EL (cell line): ENCODE measurements at places on chromosomes 5 and 9.
A peak's percentile ranks its signal among the peaks of the same experiment; 100 is the strongest.

GRCh38 chr9:113609562-113610318 lies 146.2 kb downstream of the RGS3 start:
- no peak for DNase-seq

GRCh38 chr9:13847270-13847669 lies 466.7 kb downstream of the NFIB start:
- DNase-seq: no peak

DNA sequence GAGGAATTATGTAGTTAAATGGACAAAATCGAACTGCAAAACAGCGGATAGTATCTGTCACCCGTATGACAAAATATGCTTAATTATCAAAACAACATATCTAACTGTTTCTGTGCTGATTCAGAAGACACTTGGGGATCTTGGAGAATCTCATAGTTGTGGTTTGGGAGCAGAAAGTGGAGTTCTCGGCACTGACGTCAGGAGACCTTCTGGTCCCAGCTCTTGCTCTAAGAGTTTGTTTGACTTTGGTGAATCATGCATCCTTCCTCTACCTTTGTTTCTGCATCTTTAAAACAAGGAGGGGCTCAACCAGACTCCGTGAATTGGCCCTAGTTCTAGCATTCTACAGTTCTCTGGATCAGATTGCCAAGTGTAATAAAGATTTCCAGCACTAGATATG lies 37.0 kb upstream of the TAF1L start:
- peak; percentile 87 for DNase-seq

- no peak for DNase-seq
Measured at GRCh38 chr9:131308906-131309529, 19.5 kb downstream of the PLPP7 start.

GRCh38 chr5:73612799-73613198 lies 13.2 kb upstream of the ARHGEF28 start:
- DNase-seq: no peak

GRCh38 chr9:8895861-8896224 lies 1096.3 kb upstream of the DMAC1 start:
- DNase-seq: no peak

- no peak for DNase-seq
Measured at GRCh38 chr5:167623354-167623753, 668.1 kb upstream of the WWC1 start.

GRCh38 chr5:34686762-34687268 lies 30.7 kb downstream of the RAI14 start:
- DNase-seq: peak; percentile 95

GRCh38 chr5:34499001-34499734 lies 157.0 kb upstream of the RAI14 start:
- peak; percentile 86 for DNase-seq

GRCh38 chr5:164555809-164556208 lies 1050.4 kb downstream of the MAT2B start:
- no peak for DNase-seq

DNA sequence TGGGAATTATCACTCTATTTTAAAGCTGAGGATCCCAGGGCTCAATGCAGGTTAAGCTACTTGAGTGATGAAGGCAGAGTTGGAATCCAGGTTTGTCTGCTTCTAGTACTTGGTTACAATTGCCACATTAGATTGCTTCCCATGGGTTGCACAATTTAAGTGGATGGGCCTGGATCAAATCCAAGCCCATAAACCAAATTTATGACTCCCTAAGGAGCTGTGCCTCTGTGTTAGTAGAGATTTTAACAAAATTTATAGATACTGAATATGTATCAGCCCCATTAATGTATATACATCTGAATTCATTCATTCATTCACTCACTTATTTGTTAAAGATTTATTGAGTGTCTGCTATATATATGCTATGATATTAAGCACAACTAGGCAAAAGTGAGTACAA lies 332.3 kb upstream of the KLF9 start:
- DNase-seq: peak; percentile 10

DNA sequence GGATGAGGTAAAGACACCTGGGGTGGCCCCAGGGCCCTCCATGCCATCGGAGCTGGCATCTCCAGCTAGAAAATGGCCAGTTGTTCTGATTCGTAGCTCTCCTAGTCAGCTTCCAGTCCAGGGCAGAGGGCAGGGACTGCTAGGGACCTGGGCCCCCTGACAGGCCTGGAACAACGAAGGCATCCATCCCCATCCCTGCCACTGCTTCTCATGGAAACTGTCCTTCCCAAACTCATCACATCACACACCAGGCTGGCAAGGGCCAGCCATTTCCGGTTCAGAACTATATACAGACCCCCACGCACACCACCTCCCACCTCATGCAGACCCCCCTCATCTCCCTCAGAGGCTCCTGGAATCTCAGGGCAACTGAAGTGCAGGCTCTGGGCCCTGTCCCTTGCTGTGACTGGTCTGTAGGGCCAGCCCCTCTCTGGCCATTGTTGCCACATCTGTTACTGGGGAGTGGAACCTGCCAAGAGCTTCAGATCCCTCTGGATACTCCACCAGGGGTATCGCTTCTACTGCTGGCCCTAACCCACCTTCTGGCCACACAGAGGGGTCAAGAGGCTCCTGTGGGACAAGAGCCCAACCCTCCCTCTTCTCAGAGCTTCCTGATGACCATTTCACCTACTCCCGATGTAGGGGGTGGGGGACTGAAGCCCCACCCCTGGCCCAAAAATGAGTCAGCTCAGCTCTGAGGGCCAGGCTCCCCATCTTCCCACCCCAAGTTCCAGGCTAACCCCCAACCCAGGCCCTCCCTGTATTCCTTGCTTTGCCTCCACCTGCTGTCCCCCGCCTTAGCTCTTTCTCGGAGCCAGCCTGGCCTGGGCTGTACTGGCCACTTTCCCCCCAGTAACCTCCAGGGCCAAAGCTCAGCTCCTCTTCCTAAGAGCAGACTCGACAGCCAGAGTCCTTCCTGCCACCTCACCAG lies 1.2 kb upstream of the MZB1 start:
- peak; percentile 30 for DNase-seq

DNA sequence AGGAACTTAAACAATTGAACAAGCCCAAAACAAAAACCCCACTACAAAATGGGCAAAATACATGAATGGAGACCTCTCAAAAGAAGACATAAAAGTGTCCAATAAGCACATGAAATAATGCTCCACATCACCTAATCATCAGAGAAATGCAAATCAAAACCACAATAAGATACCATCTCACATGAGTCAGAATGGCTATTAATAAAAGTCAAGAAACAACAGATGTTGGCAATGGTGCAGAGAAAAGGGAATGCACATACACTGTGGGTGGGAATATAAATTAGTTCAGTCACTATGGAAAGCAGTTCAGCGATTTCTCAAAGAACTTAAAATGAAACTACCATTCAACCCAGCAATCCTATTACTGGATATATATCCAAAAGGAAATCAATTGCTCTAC lies 337.4 kb upstream of the GRIA1 start:
- DNase-seq: peak; percentile 66

DNA sequence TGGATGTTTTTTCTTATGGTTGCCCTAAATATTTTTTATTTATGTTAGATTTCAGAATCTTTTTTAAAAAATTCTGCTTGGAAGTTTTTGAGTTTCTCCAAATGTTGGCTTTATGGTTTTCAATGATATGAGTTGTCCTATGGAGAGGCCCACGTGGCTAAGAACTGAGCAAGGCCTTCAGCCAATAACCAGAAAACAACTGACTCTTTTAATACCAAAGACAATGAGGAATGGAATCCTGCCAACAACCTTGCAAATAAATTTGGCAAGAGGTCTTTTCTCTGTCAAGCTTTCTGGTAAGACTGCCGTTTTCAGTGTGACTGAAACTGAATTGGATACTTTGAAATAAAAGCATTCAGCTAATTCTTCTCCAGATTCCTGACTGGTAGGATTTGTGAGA lies 1740.1 kb upstream of the WWC1 start:
- DNase-seq: no peak

DNA sequence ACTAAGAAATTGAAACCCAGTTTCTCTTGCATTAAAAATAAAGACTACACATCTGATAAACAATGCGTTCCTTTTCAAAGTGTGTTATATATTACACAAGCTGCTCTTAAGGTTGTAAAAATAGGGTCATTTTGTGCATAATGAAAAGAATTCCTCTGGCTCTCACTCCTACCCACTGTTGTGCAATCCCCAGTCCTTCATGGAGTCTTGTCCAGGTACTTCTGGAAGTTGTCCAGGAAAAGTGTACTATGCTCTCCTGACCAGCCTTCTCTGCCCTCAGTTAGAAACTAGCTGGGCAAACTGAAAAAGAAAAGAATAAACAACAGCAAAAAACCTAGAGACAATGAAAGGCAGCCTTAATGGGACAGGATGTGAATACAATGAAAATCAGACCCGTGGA lies 345.5 kb upstream of the PAPPA start:
- no peak for DNase-seq

GRCh38 chr9:129176701-129177442 lies 1.2 kb downstream of the IER5L start:
- peak; percentile 27 for DNase-seq

DNA sequence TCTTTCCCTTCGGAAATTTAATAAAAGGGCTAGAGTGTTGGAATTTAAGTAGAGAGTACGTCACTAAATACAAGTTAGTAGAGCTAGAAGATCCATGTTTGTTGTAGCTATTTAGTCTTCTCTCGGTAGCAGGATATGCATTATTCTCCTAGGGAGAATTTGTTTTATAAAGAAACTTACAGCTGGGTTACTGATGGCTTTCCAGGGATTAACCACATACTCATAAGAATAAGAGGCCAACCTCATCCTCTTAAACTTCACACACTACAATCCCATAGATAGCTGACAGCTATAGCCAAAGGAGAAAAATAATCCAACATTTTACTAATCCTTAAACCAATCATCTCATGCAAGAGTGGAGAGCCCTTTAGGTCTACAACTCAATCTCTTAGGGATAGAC lies 43.0 kb downstream of the TLE1 start:
- no peak for DNase-seq

- no peak for DNase-seq
Measured at GRCh38 chr5:96260009-96260408, 173.0 kb downstream of the PCSK1 start.

GRCh38 chr5:127923804-127924570 lies 159.6 kb upstream of the SLC12A2 start:
- no peak for DNase-seq
